Hippocampal formation (tissue), 2 donors: ENCODE measurements at places on chromosomes 4 and X.

GRCh38 chr4:170672381-170672965, 582.7 kb upstream of the AADAT start:
- no peak for DNase-seq

DNA sequence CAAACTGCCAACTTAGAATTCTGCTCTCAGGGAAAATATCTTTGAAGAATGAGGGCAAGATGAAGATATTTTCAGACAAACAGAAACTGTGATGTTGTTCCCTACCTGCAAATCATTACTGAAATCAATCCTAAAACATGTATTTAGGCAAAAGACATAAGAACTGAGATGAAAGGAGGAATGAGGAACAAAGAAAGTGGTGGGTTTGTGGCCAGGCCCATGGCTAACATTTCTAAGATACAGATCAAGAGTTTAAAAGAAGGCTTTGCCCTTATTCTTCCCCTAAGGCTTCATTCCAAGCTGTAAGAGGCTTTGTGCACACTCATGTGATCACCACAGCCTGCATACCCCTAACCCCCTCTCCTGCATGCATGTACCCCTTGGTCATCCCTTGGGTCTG, 46.5 kb downstream of the ADGRG2 start:
- DNase-seq = no peak

- DNase-seq = no peak
Measured at GRCh38 chr4:7703688-7704087, 236.0 kb downstream of the AFAP1 start.

GRCh38 chrX:153351981-153352380, 18.0 kb downstream of the ZNF275 start:
- DNase-seq = no peak

GRCh38 chr4:26916195-26916594, 55.6 kb downstream of the STIM2 start:
- no peak for DNase-seq

DNA sequence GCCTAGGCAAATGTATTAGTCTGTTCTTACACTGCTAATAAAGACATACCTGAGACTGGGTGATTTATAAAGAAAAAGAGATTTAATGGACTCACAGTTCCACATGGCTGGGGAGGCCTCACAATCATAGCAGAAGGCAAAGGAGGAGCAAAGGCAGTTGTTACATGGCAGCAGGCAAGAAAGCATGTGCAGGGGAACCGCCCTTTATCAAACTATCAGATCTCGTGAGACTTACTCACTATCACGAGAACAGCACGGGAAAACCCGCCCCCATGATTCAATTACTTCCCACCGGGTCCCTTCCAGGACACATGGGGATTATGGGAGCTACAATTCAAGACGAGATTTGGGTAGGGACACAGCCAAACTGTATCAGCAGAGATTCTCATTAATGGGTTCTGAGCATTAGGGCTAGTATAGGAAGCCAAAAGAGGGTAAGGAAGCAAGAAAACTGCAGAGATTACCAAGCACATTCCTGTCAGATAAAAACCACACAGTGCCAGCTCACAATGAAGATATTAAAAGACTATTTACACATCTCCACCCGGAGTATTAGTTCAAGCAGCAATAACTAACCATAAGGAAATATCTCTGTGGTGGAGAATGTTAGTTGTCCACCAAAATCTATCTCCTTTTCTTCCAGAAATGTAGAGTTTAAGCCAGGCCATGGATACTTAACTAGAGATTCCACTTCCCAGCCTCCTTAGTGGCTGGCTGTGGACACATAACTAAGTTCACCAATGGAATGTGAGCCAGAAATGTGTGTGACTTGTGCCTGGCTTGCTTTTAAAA, 61.2 kb upstream of the HOPX start:
- DNase-seq = no peak

DNA sequence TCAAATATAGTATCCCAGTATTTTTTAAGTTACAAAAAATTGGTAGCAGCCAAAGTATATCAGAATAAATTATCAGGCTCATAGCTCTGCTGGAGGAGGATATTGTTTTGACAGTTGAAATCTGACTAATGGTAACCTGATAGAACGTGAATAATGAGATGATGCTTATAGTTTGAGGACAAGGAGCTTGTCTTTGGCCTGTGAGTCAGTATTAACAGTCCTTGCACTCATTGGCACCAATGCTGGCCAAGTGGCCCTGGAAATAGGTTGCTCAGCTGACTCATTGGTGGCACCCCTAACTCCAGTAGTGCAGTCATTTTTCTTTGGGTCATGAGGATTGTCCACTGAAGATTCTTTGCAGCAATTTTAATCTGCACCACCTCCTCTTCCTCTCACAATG, 203.3 kb upstream of the JADE1 start:
- no peak for DNase-seq

DNA sequence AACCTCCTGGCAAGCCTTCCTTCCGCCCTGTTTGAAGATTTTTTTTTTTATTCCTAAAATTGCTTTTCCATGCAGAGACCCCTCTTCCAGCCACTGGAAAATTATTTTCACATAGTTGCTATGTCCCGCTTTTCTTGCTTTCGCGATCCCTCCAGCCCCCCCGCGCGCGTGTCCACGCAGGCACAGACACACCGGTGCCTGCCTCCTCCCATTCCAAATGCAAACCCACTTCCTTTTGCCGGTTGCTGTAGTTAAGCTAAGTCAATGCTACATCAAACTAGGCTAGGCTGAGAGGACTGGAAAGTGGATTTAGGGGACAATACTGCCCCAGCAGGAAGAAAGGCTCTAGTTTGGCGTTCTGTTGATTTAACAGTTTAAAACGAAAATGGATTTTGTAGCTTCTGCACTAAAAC, 111.0 kb downstream of the DHX15 start:
- DNase-seq = peak; percentile 41

DNA sequence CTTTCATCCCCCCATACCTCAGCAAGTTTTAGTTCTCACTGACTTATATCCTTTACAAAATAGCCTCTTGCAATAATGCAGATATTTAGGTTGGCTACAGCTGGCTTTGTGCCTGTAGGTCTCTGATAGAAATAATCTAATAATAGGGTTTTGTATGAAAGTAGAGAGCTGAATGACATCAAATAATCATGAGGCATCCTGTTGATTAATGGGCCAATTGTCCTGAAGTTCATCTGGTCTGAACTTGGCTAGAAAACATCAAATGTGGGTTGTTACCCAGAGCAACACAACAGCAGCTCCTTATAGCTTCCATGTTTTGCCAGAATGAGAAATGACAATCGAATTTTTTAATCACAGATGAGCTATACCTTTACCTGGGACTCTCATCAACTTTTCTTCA, 19.2 kb upstream of the LHFPL1 start:
- DNase-seq = no peak

- no peak for DNase-seq
Measured at GRCh38 chr4:133316909-133317308, 167.8 kb downstream of the PCDH10 start.

- no peak for DNase-seq
Measured at GRCh38 chrX:136380010-136380769, 79.4 kb downstream of the ADGRG4 start.

GRCh38 chrX:103845165-103845653, 13.2 kb upstream of the RAB9B start:
- peak; percentile 33 for DNase-seq

DNA sequence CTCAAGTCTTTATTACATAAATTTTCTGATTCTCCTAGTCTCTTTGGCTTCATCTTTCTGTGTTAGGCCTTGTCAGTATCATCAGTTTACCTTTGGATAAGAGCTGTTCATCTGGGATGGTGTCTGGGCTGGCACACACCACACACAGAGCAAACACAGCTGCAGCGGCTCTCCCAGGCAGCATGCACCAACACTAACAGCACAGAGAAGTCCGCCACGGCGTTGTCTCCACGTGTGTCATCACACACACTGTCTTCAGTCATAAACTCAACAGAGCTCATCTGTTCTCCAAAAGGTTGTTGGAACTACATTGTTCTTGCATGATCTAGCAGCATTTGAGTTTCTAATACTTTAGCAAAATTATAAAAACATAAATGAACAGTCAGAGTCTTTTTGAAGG, 851.9 kb upstream of the FRG1 start:
- DNase-seq = no peak

GRCh38 chrX:49163555-49164419, 1.2 kb downstream of the MAGIX start:
- peak; percentile 75 for DNase-seq

GRCh38 chr4:136992032-136992431, 540.3 kb downstream of the PCDH18 start:
- no peak for DNase-seq

DNA sequence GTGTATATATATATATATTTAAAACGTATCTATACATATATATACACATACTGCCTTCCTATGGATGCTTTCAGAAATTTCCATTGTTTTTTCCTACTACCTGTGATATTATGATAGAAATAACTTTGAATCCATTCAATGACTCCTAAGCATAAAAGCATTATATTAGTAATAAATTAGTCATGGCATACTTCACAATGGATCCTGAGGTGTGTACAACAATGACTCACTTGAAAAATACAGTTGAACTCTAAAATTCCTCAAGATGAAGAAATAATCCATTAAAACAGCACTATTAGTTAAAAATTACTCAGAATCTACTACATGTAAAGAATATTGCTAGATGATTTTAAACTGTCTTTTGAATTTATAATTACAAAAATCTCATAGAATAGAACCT, 201.1 kb downstream of the STPG2 start:
- no peak for DNase-seq

DNA sequence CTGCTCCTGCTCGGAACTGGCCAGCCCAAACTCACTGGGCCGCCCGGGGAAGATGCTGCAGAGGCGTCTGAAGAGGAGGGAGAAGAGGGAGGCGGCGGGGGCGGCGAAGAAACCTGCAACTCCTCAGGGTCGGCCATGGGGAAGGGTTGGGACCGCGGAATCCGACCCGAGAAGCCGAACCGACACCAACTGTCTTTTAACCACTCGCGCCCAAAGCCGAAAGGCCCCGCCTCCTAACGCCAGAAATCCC, at the start of gene C4orf46:
Gene C4orf46 (minus strand): TSS at position 223 of the 250 bp plus-strand sequence. CDS start 86 bp downstream, at position 137.
- DNase-seq = no peak

GRCh38 chr4:57073559-57073958, 36.6 kb downstream of the IGFBP7 start:
- no peak for DNase-seq

DNA sequence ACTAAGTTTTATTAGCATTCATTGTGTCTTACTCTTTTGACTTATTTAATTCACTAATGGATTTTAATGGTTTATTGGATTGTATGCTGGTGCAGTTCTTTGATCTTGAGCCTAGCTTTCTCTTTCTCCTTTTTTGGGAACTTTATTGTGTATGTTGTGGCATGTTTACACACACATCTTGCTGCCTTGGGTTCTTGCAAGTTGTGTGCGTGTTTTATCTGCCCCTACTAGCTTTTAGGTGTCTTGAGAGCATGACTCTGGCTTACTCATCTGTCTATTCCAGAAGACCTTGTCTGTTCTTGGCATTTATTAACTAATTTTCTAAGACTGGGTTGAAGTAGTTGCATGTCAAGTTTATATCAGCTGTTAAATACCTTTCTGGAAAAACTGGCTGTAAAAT, 2.7 kb downstream of the TMEM165 start:
- DNase-seq = no peak

DNA sequence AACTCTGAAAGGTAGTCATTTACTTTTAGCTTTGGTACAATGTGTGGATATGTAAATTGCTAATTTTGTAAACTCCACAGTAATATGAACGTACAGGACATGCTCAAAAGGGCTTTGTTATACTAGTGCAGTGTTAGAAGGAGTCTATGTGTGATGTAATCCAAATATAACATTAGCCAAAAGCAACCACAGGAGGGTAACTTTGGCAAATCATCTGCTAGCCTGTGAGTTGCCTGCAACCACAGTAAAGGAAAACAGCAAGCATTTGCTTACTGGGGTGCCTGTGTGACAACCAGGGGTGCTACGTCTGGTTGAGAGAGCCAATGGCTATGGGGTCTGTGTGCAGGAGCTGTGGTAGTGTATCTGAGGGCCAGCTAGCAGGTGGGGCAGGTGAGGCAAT, 245.8 kb downstream of the ADAMTS3 start:
- no peak for DNase-seq
